ENCODE measurements at places on chromosomes 11 and 22.

DNA sequence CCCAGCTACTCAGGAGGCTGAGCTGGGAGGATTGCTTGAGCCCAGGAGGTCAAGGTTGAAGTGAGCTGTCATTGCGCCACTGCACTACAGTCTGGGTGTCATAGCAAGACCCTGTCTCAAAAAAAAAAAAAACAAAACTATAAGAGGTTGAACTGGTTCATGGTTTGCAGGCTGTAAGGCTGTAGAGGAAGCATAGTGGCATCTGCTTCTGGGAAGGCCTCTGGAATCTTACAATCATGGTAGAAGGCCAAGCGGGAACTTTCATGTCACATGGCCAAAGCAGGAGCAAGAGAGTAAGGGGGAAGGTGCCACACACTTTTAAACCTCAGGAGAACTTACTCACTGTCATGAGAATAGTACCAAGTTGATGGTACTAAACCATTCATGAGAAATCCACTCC is 109.6 kb downstream of the SWAP70 start:
- DNase-seq, result no peak

GRCh38 chr11:17188675-17189074 is 19.1 kb downstream of the PIK3C2A start:
- no peak for DNase-seq

DNA sequence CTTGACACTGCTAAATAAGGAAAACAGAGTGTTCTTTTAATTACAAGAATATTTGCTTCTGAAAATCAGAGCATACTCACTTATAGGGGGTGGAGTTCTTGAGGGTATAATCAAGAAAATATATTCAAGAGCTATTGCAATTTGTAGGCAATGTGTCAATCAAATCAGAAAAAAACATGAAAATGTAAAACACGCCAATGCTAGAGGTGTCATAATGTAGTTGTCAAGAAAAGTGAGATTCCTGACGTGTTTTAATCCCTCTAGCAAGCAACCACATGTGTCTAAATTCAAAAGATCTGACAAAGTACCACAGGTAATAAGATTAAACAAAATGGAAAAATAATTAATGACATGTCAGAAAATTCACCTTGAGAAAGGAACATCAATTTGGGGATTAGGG is 1440.7 kb upstream of the RAG2 start:
- no peak for DNase-seq

- DNase-seq, result no peak
These were observed 286.6 kb downstream of the SWAP70 start for GRCh38 chr11:9950462-9950861.

DNA sequence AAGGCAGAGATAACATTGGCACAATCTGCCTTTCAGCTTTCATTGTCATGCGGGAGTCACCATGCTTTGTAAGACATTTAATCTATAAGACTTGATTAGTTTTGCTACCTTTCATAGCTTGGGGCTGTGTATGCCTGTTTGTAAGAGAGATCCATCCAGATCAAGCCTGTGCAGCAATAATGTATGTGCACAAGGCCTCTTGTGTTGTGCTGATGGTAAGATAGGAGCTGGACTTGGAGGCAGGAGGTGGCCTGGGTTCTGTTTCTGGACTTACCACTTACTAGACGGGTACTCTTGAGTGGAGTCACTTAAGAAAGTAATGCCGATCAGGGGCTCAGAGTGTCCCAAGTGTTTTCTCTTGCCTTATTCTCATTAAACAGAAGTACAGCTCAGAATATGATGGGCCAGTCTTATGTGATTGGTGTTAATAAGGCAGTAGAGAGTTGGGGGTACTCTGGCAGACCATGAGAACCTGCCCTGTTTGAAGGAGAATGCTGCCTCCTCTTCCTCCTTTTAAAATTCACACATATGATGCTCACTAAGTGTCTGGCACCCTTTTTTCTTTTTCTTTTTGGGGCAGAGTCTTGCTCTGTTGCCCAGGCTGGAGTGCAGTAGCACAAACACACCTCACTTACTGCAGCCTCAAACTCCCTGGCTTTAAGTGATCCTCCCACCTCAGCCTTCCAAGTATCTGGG is 30.9 kb downstream of the PTPRJ start:
- DNase-seq, result no peak

GRCh38 chr11:110530900-110531741 is 101.4 kb downstream of the FDX1 start:
- no peak for DNase-seq

All from renal cortex interstitium (tissue), 15 donors.